Myocyte (in vitro differentiated cells): ENCODE measurements at places on chromosomes 4 and X.

- no peak for DNase-seq
Measured at GRCh38 chr4:38101563-38101962, 141.4 kb downstream of the PTTG2 start.

GRCh38 chr4:182188622-182189021, 54.6 kb upstream of the TENM3 start:
- peak; percentile 77 for DNase-seq

- peak; percentile 36 for DNase-seq
Measured at GRCh38 chrX:38149016-38149415, 71.7 kb downstream of the SRPX start.

DNA sequence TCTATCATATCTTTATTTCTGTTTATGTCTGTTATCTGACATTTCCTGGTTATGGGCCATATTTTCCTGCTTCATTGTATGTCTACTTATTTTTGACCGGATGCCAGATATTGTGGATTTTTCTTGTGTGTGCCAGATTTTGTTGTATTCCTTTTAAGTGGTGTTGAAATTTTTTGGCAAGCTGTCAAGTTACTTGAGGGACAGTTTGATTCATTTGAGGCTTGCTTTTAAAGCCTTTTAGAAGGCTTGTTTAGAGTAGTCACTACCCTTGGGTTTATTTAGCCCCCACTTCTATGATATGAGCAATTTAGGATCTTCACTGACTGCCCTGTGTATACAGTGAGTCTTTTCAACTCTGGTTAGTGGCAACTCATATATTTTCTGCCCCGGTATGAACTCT, 29.2 kb upstream of the NPY2R start:
- DNase-seq: no peak

- DNase-seq: peak; percentile 72
Measured at GRCh38 chr4:153152501-153153338, 51.5 kb upstream of the TRIM2 start.

GRCh38 chr4:189204616-189205015, 736.1 kb upstream of the FRG1 start:
- no peak for DNase-seq

- no peak for DNase-seq
Measured at GRCh38 chrX:9912351-9913145, 54.6 kb upstream of the CLDN34 start.

DNA sequence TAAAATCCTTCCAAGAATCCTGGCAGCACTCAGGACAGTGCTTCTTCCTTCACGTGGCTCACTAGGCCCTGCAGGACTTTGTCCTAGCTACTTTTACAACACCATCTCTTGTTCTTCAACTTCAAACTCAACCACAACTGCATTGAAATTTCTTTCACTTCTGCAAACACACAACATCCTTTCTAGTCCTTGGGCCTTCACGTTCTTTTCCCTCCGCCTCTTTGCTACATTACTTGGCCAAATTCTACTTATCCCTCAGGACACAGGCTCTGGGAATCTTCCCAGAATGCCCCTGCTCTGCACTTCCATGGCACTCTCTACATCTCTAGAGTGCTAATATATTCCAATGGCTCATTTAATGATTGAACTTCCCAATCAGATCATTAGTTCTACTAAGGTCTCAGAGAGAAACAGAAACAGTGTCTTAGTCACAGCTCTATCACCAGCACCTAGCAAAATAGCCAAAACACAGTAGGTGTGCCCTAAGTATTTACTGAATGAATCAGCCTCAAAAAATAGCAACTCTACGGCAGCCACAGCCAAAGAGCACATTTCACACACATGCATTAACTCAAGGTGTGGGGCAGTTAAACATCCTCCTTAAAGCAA, 73.3 kb downstream of the MANBA start:
- DNase-seq: no peak

DNA sequence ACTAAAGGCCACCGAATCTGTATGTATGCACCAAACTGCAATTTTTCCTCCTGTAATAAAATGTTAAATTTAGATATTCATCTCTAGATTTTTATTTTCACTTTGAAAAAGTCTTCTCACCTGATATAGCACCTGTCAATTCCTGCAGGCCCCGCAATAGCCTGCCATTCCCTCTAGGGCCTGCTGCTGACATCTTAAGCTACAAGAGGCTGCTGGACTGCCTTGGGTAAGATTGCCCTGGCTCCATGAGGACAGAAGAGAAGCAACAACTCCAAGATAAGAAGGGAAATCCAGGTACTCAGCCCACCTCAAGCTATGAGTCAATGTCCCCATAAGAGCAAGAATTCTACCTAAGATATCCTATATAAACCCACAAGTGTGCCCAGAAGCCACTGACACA, 230.2 kb upstream of the AGTR2 start:
- DNase-seq: no peak

- no peak for DNase-seq
Measured at GRCh38 chr4:177569434-177569833, 127.2 kb upstream of the AGA start.

- DNase-seq: no peak
Measured at GRCh38 chr4:99652596-99653436, 4.8 kb downstream of the C4orf54 start.

DNA sequence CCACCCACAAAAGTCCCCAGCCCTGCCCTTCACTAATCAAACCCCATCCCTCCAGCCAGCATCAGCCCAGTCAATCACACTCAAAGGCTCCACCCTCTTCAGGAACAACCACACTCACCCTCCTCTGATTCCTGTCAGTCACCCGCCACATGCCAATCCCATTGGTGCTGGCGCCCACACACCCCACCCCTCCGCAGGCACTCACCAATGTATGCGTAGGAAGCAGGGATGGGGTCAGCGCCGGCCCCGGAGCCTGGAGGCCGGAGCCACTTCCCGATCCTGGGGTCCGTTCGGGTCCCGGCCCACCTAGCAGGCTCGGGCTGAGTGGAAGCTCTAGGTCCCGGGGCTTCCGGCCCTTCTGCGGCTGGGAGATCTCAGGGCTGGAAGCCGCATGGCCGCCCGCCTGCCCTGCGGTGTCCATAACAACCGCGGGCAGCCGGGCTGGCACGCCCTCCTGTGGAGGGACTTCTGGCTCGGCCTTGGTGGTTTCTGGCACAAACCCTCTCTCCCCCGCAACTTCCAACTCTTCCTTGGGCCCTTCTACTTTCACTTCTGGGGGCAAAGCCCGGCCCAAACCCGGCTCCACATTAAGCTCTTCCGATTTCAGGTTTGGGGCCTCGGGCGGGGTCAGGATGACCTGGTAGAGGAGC, 7.9 kb upstream of the CFP start:
- DNase-seq: no peak

GRCh38 chr4:128601991-128602695, 207.4 kb upstream of the JADE1 start:
- DNase-seq: peak; percentile 30

DNA sequence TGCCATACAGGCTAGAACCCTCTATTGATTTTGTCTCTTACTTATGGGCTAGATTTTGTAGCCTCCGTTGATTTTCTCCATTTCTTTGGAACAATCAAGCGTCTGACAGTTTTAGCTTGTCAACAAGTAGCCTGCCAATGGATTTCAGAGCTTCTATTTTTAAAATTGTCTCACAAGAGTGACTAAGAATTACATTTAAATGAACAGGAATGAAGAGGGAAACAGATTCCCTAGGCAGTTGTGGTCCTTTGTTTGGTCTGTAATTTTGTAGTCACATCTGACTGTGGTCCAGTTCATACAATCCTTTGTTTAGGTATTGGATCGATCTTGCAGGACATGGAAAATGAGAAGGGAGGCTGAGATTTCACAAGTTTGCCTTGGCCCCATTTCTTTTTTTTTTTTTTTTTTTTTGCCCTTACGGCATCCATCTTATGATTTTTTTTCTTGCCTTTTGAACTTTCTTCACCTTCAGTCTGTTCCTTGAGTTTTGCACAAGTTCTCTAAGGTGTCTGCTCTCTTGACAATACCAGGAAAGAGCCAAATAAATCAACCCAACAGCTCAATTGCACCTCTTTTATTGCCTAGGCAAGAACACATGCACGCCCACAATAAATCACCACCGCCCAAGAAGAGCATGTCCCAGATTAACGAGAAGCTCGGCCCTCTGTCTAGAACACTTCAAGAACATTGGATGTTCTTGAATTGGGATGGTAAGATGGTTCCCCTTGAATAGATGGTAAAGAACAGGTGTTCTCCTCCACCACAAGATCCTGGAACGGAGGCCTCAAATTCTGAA, 86.5 kb upstream of the EGFL6 start:
- peak; percentile 47 for DNase-seq

DNA sequence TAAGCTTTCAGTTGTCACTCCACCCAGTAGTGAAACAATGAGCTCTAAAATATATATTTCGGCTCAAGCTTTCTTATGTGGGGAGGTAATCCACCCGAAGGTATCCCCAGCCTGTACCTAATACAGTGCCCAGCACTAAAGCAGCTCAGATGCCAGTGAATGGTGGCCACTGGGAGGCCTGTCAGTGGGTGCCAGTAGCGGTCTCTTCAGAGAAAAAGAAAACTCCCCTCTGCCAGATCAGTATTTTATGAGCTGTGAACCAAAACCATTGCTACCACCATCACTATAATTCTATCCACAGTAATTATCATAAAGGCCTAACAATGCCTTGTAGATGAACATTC, 835 bp upstream of the NFKB1 start:
- peak; percentile 45 for DNase-seq

DNA sequence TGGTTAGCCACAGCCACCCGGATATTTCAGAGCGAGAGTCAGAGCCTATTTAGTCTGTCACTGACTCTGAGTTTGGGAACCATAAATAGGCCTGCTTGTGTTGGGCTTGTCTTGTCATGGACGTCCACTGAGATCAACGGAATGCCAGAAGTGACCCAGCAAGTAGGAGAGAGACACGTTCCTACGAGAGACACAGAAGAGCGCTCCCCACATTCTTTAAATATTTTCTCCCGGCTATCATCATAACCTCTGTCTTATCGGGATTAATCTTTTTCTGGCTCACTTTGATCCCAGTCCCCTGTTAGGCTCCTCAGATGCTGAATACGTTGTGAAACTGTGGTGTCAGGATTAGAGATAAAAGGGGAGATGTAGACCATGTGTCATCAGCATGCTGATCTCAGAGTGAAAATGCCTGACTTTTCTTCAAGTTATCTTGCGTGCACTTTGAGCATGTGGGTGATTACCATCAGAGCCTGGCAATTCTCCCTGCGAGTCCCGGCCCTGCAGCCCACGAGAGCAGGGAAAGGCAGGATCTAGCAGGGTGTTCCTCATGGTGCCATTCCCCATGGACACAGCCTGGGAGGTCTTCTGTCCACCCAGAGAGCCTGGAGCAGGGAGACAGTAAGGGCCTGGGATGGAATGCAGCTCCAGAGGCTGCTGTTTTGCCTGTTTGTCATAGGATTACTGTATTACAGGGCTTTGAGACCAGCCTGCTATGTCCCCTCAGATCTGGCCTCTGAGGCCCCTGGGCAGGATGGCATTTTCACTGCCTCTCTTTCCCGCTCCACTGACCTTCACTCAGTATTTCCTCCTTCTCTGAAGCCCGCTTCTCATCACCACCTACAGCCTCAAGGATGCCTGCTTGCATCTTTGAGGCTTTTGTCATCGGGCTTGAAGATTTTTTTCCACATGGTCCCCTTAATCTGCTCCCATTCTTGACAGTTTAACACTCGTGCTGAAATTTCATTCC, 2.8 kb upstream of the TENM3 start:
- DNase-seq: peak; percentile 95

DNA sequence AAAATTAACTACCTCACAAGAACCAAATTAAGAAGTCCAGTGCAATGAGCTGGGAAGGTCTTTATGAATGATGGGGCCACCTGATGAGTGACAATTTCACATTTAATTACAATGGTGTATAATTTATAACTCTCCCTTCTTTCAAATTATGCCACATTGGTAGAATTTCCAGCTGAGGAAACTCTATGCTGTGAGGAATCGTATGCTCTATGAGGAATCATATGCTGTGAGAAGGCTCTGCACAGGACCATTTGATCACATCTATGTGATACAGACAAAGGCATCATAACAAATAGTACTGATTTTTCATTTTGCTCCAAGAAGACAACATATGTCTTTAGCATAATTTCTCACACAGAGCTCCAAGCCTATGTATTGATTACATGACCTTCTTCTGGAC, 69.3 kb downstream of the PDHA2 start:
- no peak for DNase-seq

- DNase-seq: peak; percentile 78
Measured at GRCh38 chr4:86484241-86484640, 109.9 kb upstream of the PTPN13 start.
